ENCODE measurements at places on chromosomes 16 and 17. TPM values are rescaled to one million over a fixed set of nuclear protein-coding genes. Genes with fewer than 3 reads are reported as not detected.

HSD11B2 gene
- total RNA-seq: not detected

BLTP2 gene
- total RNA-seq: 80.0 TPM

ESRP2 gene
- not detected for total RNA-seq

OTOP3 gene
- not detected for total RNA-seq

CCT6B gene
- total RNA-seq: 3.6 TPM

MRPS23 gene
- 12.7 TPM for total RNA-seq

FAM171A2 gene
- 1.4 TPM for total RNA-seq

SAMD14 gene
- total RNA-seq: 0.16 TPM

PDILT gene
- total RNA-seq: not detected

PLLP gene
- total RNA-seq: 2.3 TPM

KRTAP2-2 gene
- not detected for total RNA-seq

ERN2 gene
- total RNA-seq: 1.9 TPM

TEKT1 gene
- not detected for total RNA-seq

KRTAP3-2 gene
- total RNA-seq: not detected

TMEM88 gene
- total RNA-seq: 19.9 TPM

ZFPM1 gene
- total RNA-seq: 0.36 TPM

SBK1 gene
- total RNA-seq: 0.36 TPM

TBC1D3E gene
- not detected for total RNA-seq

NPIPB12 gene
- total RNA-seq: 58.6 TPM

HBA2 gene
- not detected for total RNA-seq

TMEM235 gene
- total RNA-seq: not detected

Data from sigmoid colon (tissue), 7 donors.